ENCODE measurements at places on chromosomes 11 and 22.

DNA sequence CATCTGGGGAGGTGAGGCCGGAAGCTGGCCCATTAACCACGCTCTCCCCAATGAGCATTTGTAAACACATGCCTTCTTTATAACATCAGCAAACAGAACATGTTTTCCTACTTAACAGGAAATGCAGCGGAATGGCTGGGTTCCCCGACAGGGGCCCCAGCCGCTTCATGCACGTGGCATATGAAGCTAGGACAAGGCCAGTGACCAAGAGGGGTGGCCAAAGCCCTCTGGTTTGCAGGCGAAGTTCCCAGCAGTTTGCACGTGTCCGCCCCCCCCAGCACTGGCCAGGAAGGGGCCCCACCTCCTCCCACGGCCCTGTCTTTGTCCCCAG lies 38.7 kb upstream of the LINC01488 start:
- no peak overlapping the region for H3K4me3 ChIP-seq
- DNase-seq: no peak
- H3K27ac ChIP-seq: no peak overlapping the region
- H3K27me3 ChIP-seq: no peaks in the 10 kb centered on the region

GRCh38 chr11:9438611-9439010 lies 22.2 kb upstream of the ZNF143 start:
- no peak overlapping the region for H3K4me3 ChIP-seq
- H3K4me1 ChIP-seq: no peaks in the 10 kb centered on the region
- DNase-seq: no peak
- H3K27me3 ChIP-seq: no peaks in the 10 kb centered on the region

GRCh38 chr22:43257961-43258360 lies 71.0 kb upstream of the TTLL12 start:
- no peak overlapping the region for H3K4me3 ChIP-seq
- no peaks in the 10 kb centered on the region for H3K27me3 ChIP-seq
- H3K27ac ChIP-seq: no peak overlapping the region
- no peaks in the 10 kb centered on the region for H3K36me3 ChIP-seq
- no peaks in the 10 kb centered on the region for H3K4me1 ChIP-seq

DNA sequence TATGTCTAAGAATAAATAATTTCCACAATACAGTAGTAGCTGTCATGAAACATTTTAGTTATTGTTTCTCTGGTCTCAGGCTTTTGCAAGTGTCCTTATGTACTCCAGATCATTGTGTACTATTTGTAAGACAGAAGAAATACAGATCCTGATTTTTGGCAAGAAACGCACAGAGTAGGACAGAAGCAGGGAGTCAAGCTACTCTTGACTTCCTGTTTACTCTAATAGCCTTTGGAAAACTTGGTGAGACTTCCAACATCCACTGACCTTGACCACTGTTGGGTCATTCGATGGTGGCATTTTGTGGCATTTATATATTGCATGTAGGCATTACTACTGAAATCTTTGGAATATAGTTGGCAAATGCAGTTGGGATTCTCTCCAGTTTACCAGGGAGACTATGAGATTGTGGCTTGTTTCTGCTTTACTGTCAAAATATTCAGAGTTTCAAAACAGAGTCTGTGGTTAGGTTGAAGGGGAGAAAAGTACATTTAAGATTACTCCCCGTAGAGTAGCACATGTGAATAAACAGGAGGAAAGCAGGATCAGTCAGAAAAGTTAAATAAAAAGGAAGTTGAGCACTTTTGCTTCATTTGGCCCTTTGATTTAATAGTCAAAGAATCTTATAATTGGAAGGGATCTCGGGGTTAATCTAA lies 726.1 kb upstream of the CCDC90B start:
- H3K27ac ChIP-seq: no peak overlapping the region
- DNase-seq: no peak
- H3K4me3 ChIP-seq: no peak overlapping the region
- no peaks in the 10 kb centered on the region for H3K27me3 ChIP-seq
- no peaks in the 10 kb centered on the region for H3K36me3 ChIP-seq

DNA sequence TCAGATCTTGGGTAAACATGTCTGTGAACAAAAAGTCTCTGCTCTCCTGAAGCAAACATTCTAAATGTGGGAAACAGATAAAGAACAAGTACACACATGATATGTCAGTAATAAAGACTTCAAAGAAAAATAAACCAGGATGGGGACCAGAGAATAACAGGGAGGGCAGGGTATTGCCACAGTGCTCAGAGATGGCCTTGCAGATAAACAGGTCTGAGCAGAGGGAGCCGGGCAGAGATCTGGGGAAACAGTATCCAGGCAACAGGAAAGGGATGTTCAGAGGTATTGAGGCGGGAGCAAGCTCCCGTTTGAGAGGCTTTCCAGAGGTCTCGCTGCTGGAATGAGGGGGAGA lies 2.9 kb downstream of the CCDC86 start:
- DNase-seq: no peak
- H3K27me3 ChIP-seq: no peaks in the 10 kb centered on the region
- peaks cover 17% of the 10 kb centered on the region for H3K4me1 ChIP-seq
- H3K36me3 ChIP-seq: no peaks in the 10 kb centered on the region
- H3K27ac ChIP-seq: no peak overlapping the region

- peak overlapping the region; percentile 11 for H3K4me3 ChIP-seq
- H3K27me3 ChIP-seq: no peaks in the 10 kb centered on the region
- no peaks in the 10 kb centered on the region for H3K36me3 ChIP-seq
- H3K4me1 ChIP-seq: peaks cover 30% of the 10 kb centered on the region
Observed at GRCh38 chr11:121478895-121479697, 26.3 kb upstream of the SORL1-AS1 start.

- H3K27me3 ChIP-seq: no peaks in the 10 kb centered on the region
- H3K4me1 ChIP-seq: peaks cover 5% of the 10 kb centered on the region
- no peak overlapping the region for H3K4me3 ChIP-seq
- peak; percentile 56 for DNase-seq
- no peak overlapping the region for H3K27ac ChIP-seq
- H3K36me3 ChIP-seq: no peaks in the 10 kb centered on the region
Observed at GRCh38 chr11:69292221-69292648, 1.7 kb upstream of the MYEOV start.

GRCh38 chr11:66437979-66438503 lies 607 bp downstream of the MRPL11 start:
- no peaks in the 10 kb centered on the region for H3K27me3 ChIP-seq
- DNase-seq: peak; percentile 11
- no peaks in the 10 kb centered on the region for H3K36me3 ChIP-seq
- H3K4me1 ChIP-seq: peaks cover 5% of the 10 kb centered on the region
- peak overlapping the region; percentile 89 for H3K4me3 ChIP-seq

GRCh38 chr22:44345872-44346271 lies 33.1 kb upstream of the SHISAL1 start:
- DNase-seq: no peak
- H3K27ac ChIP-seq: no peak overlapping the region
- H3K36me3 ChIP-seq: no peaks in the 10 kb centered on the region
- H3K27me3 ChIP-seq: no peaks in the 10 kb centered on the region

DNA sequence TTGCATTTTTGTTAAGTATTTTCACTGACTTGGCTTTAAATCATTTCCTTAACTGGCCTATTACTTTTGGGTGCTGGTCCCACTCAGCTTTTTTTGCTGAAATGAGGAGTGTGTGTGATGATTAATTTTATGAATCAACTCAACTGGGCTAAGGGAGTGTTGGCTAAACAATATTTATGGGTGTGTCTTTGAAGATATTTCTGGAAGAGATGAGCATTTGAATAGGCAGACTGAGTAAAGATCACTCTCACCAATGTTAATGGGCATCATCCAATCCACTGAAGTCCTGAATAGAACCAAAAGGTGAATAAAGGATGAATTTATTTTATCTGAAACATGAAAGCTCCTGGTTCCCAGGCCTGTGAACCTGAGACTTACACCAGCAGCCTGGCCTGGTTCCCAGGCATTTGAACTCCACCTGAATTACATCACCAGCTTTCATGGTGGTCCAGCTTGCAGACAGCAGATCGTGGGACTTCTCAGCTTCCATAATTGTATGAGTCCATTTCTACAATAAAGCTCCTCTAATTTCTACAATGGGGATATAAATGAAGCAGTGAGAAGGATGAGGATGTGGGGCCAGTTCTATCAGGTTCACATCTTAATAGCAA lies 241.3 kb upstream of the ZC3H12C start:
- H3K36me3 ChIP-seq: no peaks in the 10 kb centered on the region
- H3K4me3 ChIP-seq: no peak overlapping the region
- DNase-seq: no peak
- no peak overlapping the region for H3K27ac ChIP-seq
- no peaks in the 10 kb centered on the region for H3K4me1 ChIP-seq

- no peak overlapping the region for H3K27ac ChIP-seq
- peak; percentile 54 for DNase-seq
- peaks cover 22% of the 10 kb centered on the region for H3K4me1 ChIP-seq
- H3K27me3 ChIP-seq: peaks cover 25% of the 10 kb centered on the region
- H3K36me3 ChIP-seq: no peaks in the 10 kb centered on the region
Observed at GRCh38 chr11:67410984-67411784, 4.3 kb upstream of the CARNS1 start.

GRCh38 chr22:23384431-23384830 lies 195.7 kb downstream of the IGLL1 start:
- H3K27ac ChIP-seq: no peak overlapping the region
- no peak overlapping the region for H3K4me3 ChIP-seq
- DNase-seq: no peak
- no peaks in the 10 kb centered on the region for H3K27me3 ChIP-seq

GRCh38 chr11:120273432-120273831 lies 33.5 kb downstream of the POU2F3 start:
- no peaks in the 10 kb centered on the region for H3K27me3 ChIP-seq
- H3K4me3 ChIP-seq: no peak overlapping the region
- no peaks in the 10 kb centered on the region for H3K36me3 ChIP-seq
- DNase-seq: no peak
- no peaks in the 10 kb centered on the region for H3K4me1 ChIP-seq

DNA sequence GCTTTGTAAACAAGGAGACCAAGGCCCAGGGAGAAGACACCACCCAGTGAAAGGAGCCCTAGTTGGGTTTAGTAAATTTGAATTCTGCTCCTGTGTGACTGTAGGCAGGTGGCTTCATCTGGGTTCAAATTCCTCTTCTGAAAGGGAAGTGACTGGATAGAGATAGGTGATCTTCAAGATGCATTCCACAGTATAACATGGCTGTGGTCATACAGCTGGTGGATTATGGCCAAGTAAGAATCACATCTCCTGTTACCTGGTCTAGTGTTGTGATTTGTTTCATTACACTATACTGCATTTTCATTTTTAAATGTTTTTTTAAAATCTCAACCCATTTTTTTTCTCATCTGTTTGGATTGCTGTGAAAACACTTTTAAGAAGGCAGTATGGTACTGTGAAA lies 58.0 kb upstream of the PICALM start:
- no peaks in the 10 kb centered on the region for H3K36me3 ChIP-seq
- no peaks in the 10 kb centered on the region for H3K27me3 ChIP-seq
- no peaks in the 10 kb centered on the region for H3K4me1 ChIP-seq

- no peak for DNase-seq
- no peak overlapping the region for H3K4me3 ChIP-seq
- H3K27me3 ChIP-seq: no peaks in the 10 kb centered on the region
- no peaks in the 10 kb centered on the region for H3K36me3 ChIP-seq
Observed at GRCh38 chr22:33875316-33875715, 45.0 kb downstream of the LARGE1 start.

DNA sequence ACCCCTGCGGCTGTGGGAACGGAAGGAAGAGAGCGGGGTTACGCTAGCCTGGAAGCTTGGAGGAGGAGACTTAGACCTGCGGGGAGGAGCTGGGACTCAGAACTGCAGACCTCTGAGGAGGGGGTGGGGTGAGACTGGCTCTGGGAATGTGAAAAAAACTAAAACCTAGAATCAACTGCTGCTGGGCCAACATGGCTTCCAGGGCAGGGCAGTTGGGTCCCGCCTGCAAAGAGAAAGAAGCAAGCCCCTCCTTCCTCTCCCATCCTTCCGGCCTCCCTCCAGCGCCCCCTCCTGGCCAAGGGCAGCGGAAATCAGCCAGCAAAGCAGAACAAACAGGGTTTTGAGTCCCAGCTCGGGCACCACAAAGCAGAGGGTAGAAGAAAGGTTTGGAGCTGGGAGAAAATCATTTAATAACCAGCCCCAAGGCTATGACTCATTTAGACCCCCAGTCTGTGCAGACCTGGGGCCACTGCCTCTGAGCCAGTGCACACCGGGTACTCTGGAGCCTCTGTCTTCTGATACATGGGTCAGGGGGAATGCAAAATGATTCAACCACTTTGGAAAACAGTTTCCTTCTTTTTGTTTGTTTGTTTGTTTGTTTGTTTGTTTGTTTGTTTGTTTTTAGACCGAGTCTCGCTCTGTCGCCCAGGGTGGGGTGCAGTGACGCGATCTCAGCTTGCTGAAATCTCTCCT lies 7.3 kb upstream of the NCF4 start:
- H3K4me1 ChIP-seq: no peaks in the 10 kb centered on the region
- peak; percentile 77 for DNase-seq

- peaks cover 2% of the 10 kb centered on the region for H3K27me3 ChIP-seq
- peak overlapping the region; percentile 92 for H3K4me3 ChIP-seq
- H3K4me1 ChIP-seq: no peaks in the 10 kb centered on the region
- DNase-seq: peak; percentile 82
- H3K27ac ChIP-seq: no peak overlapping the region
Observed at GRCh38 chr11:819943-820649, 1.4 kb downstream of the PNPLA2 start.

GRCh38 chr11:477052-477715 lies 27.1 kb downstream of the PTDSS2 start:
- DNase-seq: no peak
- H3K27me3 ChIP-seq: no peaks in the 10 kb centered on the region
- H3K27ac ChIP-seq: no peak overlapping the region
- H3K4me3 ChIP-seq: no peak overlapping the region
- H3K4me1 ChIP-seq: no peaks in the 10 kb centered on the region

GRCh38 chr11:32434356-32435151 lies 785 bp downstream of the WT1 start:
- H3K27me3 ChIP-seq: peaks cover 100% of the 10 kb centered on the region
- no peak overlapping the region for H3K27ac ChIP-seq
- no peaks in the 10 kb centered on the region for H3K36me3 ChIP-seq
- DNase-seq: peak; percentile 69

DNA sequence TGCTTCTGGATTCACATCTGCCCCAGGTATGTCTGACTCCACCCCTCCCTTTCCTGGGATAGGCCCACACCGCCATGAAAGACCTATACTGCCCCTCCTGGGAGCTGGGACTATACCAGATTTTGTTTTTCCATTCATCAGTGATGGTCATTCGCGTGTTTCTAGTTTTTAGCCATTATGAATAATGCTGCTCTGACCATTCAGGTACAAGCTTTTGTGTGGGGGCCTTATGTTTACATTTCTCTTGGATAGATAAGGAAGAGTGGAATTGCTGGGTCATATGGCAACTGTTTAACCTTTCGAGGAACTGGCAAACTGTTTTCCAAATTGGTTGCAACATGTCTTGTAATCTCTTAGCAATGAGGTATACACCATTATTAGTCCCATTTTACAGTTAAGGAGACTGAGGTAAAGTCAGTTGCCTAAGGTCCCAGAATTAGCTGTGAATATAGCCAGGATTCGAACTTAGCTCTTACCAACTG lies 1.2 kb upstream of the TBC1D10A start:
- H3K27me3 ChIP-seq: no peaks in the 10 kb centered on the region
- no peaks in the 10 kb centered on the region for H3K36me3 ChIP-seq
- H3K4me1 ChIP-seq: peaks cover 14% of the 10 kb centered on the region
- peak; percentile 31 for DNase-seq
- H3K27ac ChIP-seq: no peak overlapping the region
- no peak overlapping the region for H3K4me3 ChIP-seq

- DNase-seq: no peak
- peaks cover 28% of the 10 kb centered on the region for H3K27me3 ChIP-seq
- no peaks in the 10 kb centered on the region for H3K36me3 ChIP-seq
- no peak overlapping the region for H3K4me3 ChIP-seq
Observed at GRCh38 chr22:50000587-50001387, 11.8 kb downstream of the IL17REL start.
